ENCODE measurements at places on chromosomes 7 and 10.

DNA sequence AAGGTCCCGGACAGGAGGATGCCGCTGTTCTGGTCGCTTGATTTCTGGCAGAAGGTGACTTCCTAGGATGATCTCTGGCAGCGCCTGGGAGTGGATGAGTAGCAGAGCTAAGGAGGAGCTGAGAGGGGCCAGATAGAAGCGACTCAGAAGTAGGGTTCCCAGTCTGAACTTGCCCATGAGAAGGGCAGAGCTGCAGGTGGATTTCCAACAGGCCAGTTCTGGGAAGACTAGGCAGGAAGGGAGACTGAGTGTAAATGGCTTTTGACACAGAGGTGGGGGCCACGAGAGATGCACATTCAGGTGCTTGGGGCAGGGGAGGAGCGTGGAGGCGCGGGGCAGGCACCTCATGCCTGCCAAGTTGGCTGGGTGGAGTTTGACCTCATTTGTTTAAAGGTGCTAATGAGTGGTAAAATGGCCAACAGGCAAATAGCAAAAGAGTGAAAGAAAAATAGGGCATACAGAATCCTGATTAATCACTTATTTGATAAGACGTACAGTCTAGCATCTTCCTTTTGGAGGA lies 58.8 kb downstream of the SHH start:
- DNase-seq, result no peak

- no peak for DNase-seq
These were observed 280.4 kb downstream of the GLRX3 start for GRCh38 chr10:130416334-130417150.

DNA sequence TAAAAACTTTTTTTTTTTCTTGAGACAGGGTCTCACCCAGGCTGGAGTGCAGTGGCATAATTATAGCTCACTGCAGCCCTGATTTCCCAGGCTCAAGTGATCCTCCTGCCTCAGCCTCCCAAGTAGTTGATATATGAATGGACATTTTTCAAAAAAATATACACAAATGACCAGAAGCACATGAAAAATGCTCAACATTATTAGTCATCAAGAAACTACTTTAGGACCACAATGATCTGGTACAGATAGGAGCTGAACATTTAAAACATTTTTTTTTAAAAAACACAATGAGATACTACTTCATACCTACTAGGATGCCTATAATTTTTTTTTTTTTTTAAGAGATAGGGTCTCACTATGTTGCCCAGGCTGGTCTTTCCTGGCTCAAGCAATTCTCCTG lies 21.7 kb downstream of the SCD start:
- no peak for DNase-seq

GRCh38 chr7:106045139-106045538 lies 67.0 kb downstream of the SYPL1 start:
- no peak for DNase-seq

GRCh38 chr7:1812509-1813393 lies 142.7 kb downstream of the ELFN1 start:
- no peak for DNase-seq

GRCh38 chr7:21944616-21945453 lies 864 bp downstream of the CDCA7L start:
- DNase-seq, result peak; percentile 68

GRCh38 chr7:102291056-102291915 lies 4.6 kb downstream of the SH2B2 start:
- peak; percentile 40 for DNase-seq

Measured in activated CD4-positive, alpha-beta T cell treated with anti-CD3 and anti-CD28 coated beads for 48 hours (primary cell).